ENCODE measurements at places on chromosomes 1 and 21.

GRCh38 chr1:26225033-26225831, 8.8 kb upstream of the CEP85 start:
- DNase-seq, result peak; percentile 30

DNA sequence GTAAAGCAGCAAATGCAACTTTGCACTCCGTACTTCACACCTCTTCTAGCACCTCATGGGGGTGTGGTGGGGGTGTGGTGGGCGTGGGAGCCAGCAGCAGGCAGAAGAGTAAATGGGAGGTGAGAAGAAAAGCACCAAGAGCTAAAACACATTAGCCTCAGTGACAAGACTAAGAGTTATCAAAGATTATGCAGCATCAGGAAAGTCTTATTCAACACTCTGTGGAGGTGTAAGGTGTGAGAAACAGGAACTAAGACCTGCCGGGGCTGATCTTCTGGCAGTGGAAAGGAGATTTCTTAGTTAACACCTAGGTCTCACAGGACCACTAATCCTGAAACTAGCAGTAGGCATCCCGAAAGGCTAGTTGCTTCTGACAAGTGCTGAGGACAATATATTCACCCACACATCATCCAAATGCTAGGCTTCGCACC, 9.9 kb downstream of the TGFBR3 start:
- no peak for DNase-seq

DNA sequence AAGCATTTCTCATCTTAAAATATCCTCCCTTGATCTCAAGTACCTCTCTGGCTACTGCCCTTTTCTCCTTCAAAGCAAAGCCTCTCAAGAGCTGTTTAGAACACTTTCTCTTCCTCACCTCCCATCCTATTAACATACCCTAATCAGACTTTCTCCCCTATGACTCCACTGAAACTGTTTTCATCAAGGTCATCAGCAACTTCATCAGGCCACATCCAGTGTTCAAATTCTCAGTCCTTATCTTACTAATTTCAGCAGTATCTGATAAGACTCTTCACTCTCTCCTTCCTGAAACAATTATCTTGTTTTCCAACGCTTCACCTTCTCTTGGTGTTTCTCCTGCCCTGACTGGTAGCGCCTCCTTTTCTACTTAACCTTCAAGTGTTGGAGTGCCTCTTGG, 1.5 kb upstream of the RAP1A start:
- DNase-seq, result no peak

- DNase-seq, result no peak
These were observed 32.3 kb downstream of the CCN1 start for GRCh38 chr1:85612704-85613361.

GRCh38 chr1:61092642-61093041, 10.3 kb downstream of the NFIA start:
- no peak for DNase-seq

- DNase-seq, result no peak
These were observed 56.1 kb downstream of the SLAMF6 start for GRCh38 chr1:160466961-160467360.

DNA sequence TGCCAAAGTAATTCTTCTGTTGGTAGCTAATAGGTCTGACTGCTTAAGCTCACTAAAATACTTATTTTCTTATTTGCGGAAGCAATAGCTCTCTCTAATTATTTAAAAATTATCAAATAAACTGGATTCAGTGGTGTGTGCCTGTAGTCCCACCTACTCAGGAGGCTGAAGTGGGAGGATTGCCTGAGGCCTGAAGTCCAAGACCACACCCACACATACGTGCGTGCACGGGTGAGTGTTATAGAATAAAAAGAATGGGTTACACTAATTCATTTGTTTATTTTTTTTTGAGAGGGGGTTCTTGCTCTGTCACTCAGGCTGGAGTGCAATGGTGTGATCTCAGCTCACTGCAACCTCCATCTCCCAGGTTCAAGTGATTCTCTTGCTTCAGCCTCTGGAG, 94.2 kb upstream of the HNRNPU start:
- DNase-seq, result no peak

DNA sequence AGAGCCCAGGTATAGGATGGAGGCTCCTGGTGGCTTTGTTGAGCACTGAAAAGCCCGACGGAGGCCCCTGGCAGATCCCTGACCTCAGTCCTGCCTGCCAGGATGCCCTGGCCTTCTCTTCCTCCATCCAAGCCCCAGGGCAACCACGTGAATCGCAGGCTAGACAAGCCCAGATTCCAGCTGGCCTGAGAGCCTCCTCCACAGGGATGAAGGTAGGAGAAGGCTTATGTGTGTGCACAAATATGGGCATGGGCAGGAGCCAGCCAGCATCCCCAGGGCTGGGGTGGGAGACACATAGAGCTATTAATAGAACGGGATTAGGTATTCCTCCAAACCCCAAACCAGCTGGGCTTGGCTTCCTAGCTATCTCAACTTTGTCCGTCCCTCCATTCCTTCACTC, 4.0 kb upstream of the EXTL1 start:
- no peak for DNase-seq
